Vagina (tissue), 2 donors: ENCODE measurements at places on chromosomes 12 and 14. TPM values are rescaled to one million over a fixed set of nuclear protein-coding genes. Genes with fewer than 3 reads are reported as not detected.

ACSM4 gene
- not detected for total RNA-seq

OR6C2 gene
- total RNA-seq, result not detected

AP5M1 gene
- 18.2 TPM for total RNA-seq

CCT2 gene
- total RNA-seq, result 77.3 TPM

SLC25A47 gene
- not detected for total RNA-seq

STAB2 gene
- 0.25 TPM for total RNA-seq

CBLN3 gene
- total RNA-seq, result 1.7 TPM

PRH2 gene
- total RNA-seq, result not detected

OASL gene
- 0.98 TPM for total RNA-seq

PLEKHD1 gene
- total RNA-seq, result not detected

PKP2 gene
- total RNA-seq, result 16.2 TPM

CLECL1 gene
- not detected for total RNA-seq

RTN1 gene
- total RNA-seq, result 24.8 TPM

INHBE gene
- total RNA-seq, result not detected

CELA1 gene
- total RNA-seq, result not detected

KLHDC2 gene
- total RNA-seq, result 77.8 TPM

MRPL42 gene
- total RNA-seq, result 21.4 TPM

KRT77 gene
- 2.5 TPM for total RNA-seq

PLEKHH1 gene
- total RNA-seq, result 2.5 TPM

CMA1 gene
- not detected for total RNA-seq

TMTC2 gene
- 15.5 TPM for total RNA-seq

SCYL2 gene
- 48.1 TPM for total RNA-seq

NELL2 gene
- total RNA-seq, result 16.9 TPM

SPIC gene
- not detected for total RNA-seq

KCNC2 gene
- total RNA-seq, result 0.25 TPM

SELPLG gene
- 14.2 TPM for total RNA-seq

CLEC4C gene
- total RNA-seq, result not detected

OR10AD1 gene
- not detected for total RNA-seq

KRT71 gene
- not detected for total RNA-seq

ADCY4 gene
- 32.7 TPM for total RNA-seq

RFLNA gene
- total RNA-seq, result 1.7 TPM

DEGS2 gene
- 19.9 TPM for total RNA-seq

KRT83 gene
- total RNA-seq, result not detected

PRICKLE1 gene
- 25.3 TPM for total RNA-seq

BCL2L2 gene
- 31.7 TPM for total RNA-seq

TAS2R14 gene
- total RNA-seq, result 5.2 TPM

ALG10 gene
- 6.1 TPM for total RNA-seq

CLEC9A gene
- not detected for total RNA-seq

MYF5 gene
- not detected for total RNA-seq

AKAP6 gene
- total RNA-seq, result 3.9 TPM

A2M gene
- 274 TPM for total RNA-seq

GLT1D1 gene
- 0.74 TPM for total RNA-seq

SLC17A8 gene
- not detected for total RNA-seq

CMKLR1 gene
- 10.1 TPM for total RNA-seq
